ENCODE measurements at places on chromosomes 12 and 14.

DNA sequence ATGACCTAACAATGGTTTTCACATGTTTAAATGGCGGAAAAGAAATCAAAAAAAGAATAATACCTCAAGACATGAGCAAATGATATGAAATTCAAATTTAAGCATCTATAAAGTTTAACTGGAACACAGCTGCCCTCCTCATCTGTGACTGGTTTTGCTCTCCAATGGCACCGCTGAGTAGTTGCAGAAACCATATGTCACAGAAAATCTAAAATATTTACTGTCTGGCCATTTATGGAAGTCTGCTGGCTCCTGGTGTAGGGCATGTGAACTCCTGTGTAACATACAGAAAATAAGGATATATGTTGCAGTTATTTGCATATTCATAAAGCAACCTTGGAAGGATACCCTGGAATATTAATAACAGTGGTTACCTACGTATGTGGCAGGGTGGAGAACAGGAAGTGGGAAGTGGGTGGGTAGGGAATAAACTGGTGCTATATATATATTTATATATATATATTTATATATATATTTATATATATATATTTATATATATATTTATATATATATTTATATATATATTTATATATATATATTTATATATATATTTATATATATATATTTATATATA lies 48.4 kb downstream of the LTBP2 start:
- DNase-seq: no peak

GRCh38 chr14:37623426-37623951 lies 28.1 kb downstream of the TTC6 start:
- DNase-seq: no peak

- DNase-seq: no peak
Observed at GRCh38 chr12:132602572-132603239, 7.7 kb downstream of the LRCOL1 start.

- DNase-seq: no peak
Observed at GRCh38 chr14:53180272-53181221, 27.4 kb upstream of the DDHD1 start.

- no peak for DNase-seq
Observed at GRCh38 chr12:102680304-102680703, 199.9 kb upstream of the IGF1 start.

DNA sequence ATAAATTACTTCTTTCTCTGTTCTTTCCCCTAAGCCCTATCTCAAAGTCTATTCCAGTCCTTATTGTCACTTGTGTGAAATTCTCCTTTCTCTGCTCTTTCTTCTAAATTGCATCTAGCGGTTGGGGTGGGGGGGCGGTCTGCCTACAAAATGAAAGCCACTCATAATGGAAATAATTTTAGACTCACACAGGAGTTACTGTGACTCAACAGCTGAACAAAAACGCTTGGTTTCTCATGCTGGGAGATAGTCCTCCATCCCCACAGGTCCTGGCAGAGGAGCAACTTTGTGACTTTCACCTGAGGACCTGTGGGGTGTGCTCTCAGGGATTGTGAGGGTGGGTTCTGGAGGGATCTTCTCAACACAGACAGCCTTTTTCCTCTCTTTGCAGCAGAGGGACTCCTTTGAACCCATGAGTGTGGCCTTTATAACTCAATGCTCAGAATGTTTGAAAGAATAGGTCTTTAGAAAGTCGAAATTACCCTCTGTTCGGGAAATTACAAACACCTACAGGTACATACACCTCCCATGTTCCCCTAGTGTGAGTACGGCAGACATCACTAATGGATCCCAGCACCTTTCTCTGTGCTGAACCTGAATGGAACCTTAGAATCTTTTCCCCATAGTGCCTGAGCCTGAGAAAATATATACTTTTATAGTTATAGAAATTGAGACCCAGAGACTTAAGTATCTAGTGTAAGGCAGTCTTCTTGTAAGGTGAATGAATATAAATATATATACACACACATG lies 109.7 kb downstream of the CHST11 start:
- DNase-seq: no peak

GRCh38 chr12:5437589-5437988 lies 5.7 kb downstream of the NTF3 start:
- no peak for DNase-seq

- no peak for DNase-seq
Observed at GRCh38 chr14:99563749-99564129, 40.3 kb downstream of the CCDC85C start.

DNA sequence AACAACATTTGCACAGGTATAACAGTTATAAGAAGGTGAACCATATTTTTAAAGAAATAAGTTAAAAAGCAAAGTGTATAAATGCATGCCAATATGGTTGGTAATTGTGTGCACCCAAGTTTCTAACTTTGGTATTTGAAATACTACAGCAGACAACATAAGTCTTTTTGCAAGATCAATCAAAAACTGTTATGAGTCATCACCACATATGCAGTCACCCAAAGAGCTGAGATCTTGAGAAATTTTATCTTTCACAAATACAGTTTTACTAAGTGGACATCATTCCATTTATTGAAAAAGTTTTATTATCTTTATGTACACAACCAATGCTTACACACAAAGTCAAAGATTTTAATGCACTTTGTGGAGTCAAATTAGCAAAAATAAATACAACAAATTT lies 7.0 kb upstream of the ACSS3 start:
- DNase-seq: no peak

- no peak for DNase-seq
Observed at GRCh38 chr12:133081159-133081780, 547 bp downstream of the ZNF140 start.

DNA sequence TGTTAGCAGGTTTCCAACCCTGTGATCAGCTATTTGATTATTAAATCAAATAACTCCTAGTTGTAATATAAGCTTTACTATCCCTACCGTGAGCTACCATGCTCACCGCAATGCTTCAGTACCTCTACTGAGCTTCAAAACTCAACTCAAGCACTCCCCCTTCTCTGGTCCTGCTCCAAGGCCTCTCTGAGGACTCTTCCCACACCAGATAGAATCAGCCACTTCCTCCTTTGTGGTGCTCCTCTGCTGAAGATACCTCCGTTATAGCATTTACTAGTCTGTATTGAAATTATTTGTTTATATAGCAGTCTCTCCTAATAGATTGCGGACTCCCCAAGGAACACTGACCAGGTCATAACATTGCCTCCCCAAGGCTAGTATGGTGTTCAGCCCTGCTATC lies 17.5 kb downstream of the AREL1 start:
- DNase-seq: no peak

- no peak for DNase-seq
Observed at GRCh38 chr12:65882486-65882885, 58.2 kb downstream of the HMGA2 start.

- DNase-seq: no peak
Observed at GRCh38 chr14:68676511-68676943, 116.3 kb downstream of the ZFP36L1 start.

DNA sequence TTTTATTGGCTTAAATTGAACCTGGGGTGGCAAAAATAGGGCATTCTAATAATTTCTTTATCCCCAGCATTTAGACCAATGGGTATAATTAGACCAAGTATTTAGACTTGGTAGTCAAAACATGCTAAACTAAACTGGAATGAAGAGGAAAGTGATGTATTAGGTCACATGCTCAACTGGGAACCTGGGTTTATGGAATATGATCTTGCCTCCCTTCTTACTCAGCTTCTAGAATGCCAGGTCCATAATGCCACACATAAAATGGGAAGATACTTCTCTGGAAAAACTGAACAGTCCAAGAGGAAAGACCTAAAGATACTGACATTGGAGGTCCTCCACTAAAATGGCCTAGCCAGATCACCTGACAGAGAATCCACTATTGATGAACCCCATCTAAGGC lies 6.2 kb upstream of the BIN2 start:
- no peak for DNase-seq

GRCh38 chr12:15928870-15929571 lies 17.9 kb downstream of the DERA start:
- no peak for DNase-seq

DNA sequence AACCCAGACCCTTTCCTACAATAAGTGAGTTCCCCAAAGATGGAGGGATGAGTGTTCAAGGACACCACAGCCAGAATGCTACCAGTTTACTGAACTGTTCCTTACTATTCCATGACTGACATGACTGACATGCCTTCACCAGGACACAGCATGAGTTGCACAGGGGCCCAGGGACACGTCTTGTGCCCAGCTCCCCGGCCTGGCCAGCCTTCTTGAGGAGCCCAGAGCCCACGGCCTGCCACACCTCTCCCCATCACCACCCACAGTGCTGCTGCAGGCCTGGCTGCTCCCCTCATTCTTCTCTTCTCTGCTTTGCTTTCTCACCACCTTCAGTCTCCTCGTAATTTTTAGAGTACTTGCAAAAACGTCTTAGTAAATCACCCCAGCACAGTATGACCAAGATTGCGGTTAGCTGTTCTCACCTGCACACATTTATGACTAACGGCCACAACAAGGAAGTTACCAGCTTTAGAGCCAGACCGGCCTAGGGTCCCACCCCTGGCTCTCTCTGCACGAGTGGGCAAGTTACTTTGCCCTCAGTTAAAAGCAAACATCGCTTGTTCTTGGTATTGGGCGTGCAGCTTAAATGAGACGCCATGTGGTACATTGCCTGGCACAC lies 18.5 kb downstream of the PPP2R5E start:
- no peak for DNase-seq

DNA sequence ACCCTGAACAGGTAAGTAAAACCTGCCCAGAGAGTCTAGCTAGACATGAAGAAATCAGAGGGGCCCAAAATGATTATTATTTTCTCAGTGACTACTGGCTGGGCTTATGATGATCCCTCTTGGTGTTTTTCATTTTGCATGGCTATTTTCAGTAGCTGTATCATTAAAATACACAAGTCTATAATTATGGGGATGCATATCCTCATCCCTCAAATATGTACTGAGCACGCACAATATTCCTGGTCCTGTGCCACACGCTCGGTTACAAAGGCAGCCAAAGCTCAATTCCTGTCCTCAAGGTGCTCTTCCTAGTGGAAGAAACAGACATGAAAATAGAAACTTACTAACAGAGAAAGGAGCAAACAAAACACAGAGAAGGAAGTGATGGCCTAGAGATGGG lies 180.0 kb downstream of the DAD1 start:
- DNase-seq: no peak

DNA sequence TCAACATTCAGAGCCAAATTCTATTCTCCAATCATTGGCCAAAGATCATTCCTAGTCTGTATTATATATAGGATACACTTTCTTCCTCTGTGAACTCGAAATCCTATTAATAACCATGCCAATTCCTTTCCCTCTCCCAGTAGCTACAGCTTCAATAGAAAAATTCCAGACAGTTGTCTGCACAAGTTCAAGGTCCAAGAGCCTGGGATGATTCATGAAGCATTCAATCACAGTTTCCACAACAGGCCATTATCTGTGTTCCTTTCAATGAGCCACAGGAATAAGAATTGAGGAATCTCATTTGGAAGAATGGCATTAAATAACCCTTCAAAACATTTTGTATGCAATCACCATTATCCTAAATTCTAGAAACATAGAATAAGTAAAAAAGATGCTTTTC lies 437.4 kb downstream of the RMST start:
- no peak for DNase-seq

- DNase-seq: no peak
Observed at GRCh38 chr14:89466944-89467343, 49.9 kb upstream of the FOXN3 start.

GRCh38 chr12:56520048-56520447 lies 1.6 kb upstream of the RBMS2 start:
- DNase-seq: no peak

DNA sequence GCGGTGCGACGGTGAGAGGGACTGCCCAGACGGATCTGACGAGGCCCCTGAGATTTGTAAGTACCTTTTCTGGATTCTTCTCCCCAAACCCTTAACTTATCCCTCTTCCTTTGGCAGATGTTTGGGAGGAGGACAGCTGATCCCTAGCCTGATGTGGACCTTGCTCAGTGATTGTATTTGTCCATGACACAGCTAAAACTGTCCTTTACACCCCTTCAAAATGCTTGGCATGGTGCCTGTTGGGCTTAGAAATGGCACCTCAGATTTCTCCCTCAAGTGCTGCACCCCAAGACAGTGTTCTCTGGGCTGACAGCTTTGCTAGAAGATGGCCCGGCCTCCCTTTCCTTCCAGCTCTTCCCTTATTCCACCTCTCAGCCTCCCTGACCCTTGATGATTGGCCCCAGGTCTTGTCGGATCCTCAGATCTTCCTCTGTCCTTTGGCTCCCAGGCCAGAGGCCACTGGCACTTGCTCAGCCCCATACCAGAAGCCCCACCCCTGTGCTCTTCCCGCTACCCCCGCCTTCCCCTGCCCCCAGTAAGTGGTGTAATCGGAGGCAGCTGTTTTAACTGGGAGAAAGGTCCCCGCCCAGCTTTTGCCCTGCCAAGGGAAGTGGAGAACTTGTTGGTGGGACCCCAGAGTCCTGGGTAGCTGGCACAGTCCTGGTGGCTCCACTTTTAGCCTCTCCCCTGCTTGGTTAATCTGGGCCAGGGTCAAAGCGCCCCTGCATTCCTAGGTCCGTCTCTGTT lies 8.7 kb downstream of the LRP1-AS start:
- DNase-seq: no peak

DNA sequence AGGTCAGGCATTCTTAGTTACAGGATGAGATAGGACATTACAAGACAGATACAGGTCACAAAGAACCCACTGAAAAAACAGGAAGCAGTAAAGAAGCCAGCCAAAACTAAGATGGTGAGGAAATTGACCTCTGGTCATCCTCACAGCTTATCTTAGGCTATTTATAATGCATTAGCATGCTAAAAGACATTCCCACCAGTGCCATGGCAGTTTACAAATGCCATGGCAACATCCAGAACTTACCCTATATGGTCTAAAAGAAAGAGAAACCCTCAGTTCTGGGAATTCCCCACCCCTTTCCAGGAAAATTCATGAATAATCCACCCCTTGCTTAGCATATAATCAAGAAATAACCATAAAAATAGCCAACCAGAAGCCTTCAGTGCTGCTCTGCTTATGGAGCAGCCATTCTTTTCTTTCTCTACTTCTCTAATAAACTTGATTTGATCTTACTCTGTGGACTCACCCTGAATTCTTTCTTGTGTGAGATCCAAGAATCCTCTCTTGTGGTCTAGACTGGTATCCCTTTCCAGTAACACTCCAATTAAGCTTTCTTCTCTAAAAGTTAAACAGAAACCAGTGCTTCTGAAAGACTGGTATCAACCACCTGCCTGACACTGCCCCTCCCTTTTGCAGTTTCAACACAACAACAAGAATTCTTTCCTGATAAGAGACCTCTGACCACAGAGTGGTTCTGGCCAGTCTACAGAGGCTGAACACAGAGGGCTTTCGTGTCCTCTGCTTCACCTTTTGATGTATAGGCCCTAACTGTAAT lies 86.9 kb downstream of the BCAT1 start:
- no peak for DNase-seq

GRCh38 chr12:51600721-51601120 lies 9.7 kb downstream of the SCN8A start:
- no peak for DNase-seq

- DNase-seq: no peak
Observed at GRCh38 chr12:89176676-89177075, 175.6 kb downstream of the DUSP6 start.

- DNase-seq: no peak
Observed at GRCh38 chr14:29648045-29648444, 279.6 kb downstream of the PRKD1 start.

Data from stimulated activated CD8-positive, alpha-beta memory T cell treated with anti-CD3 and anti-CD28 coated beads, Interleukin-7, amount 100 ng/mL, for 1 hour (primary cell).